Heart left ventricle (tissue), 16 donors: ENCODE measurements at places on chromosomes 16 and 17. TPM values are rescaled to one million over a fixed set of nuclear protein-coding genes. Genes with fewer than 3 reads are reported as not detected.
A peak's percentile ranks its signal among the peaks of the same experiment; 100 is the strongest.

DNA sequence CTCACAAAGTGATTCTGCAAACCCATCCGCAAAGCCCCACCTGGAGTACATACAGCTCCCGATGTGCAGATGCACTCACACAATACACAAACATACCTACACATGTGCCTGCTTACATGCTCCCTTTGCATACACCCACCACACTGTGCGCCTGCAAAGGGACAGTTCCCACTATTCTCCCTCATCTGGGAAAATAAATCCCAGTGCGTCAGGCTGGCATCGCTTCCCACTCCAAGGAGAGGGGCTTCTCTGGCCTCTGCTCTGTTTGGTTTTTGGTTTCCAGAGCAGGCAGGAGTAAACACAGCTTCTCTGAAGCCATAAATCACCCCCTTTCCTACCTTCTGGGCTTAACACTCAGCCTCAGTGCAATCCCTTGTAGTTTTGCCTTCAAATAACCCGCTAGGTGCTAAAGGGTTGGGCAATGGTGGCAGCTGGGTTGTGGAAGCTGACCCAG is 14.7 kb downstream of the HOXB4 start:
- no peak overlapping the region for H3K4me3 ChIP-seq
- H3K36me3 ChIP-seq, result no peaks in the 10 kb centered on the region
- peaks cover 3% of the 10 kb centered on the region for H3K4me1 ChIP-seq
- DNase-seq, result no peak
- peaks cover 65% of the 10 kb centered on the region for H3K27me3 ChIP-seq

DNA sequence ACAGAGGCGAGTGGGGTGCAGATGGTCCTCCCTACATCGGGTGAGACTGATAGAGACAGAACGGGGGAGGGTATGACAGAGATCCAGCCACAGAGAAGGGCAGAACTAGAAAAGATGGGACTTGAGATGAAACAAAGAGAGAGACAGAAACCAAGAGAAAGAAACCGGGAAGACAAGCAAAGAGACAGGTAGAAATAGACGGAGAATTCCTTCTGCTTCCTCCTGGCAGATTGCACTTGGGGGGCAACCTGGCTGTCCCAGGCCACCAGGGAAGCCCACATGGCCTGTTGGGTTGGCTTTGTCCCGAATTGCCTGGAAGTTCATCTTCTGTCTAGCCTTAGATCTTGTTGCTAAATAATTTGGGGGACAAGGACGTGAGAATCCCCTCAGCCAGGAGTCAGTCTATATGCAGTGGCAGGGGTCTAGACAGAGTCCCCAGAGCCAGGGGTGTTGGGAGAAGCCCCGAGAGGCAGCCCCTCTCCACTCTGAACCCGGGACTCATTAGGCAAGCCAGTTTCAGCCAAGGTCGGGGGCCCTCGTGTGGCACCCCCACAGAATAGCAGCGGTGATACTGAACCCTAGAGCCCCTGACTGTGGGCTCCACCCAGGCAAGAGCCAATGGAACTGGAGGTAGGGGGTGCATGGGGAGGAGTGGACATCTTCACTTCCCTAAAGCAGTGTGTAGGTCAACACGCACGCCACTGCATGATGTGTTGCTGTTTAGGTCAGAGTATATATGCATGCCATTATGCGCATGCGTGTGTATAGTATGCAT is 627 bp upstream of the TSPOAP1 start:
- H3K4me3 ChIP-seq, result peak overlapping the region; percentile 79
- H3K4me1 ChIP-seq, result no peaks in the 10 kb centered on the region

DNA sequence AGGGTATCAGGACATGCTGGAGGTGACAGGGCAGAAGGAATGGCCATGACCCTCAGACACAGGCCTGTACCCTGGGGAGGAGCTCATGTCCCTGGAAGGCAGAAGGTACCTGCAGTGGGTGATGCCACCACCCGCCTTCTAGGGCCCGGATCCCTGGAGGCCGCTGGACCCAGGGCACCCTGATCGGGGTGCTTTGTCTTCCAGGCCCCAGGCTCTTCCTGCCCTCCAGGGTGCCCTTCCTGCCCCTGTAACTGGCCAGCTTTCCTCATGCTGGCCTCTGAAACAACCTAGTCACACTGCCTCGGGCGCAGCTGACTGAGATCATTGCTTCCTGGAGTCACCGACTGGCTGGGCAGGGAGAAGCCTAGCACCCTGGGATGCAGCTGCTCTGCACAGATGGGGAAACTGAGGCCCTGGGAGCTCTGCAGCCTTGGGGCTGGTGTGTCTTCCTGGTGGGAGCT is 5.8 kb downstream of the ADCY7 start:
- H3K4me1 ChIP-seq, result no peaks in the 10 kb centered on the region
- DNase-seq, result peak; percentile 43
- H3K27me3 ChIP-seq, result no peaks in the 10 kb centered on the region
- H3K4me3 ChIP-seq, result no peak overlapping the region
- no peak overlapping the region for H3K27ac ChIP-seq

GRCh38 chr16:79336437-79337229 is 263.9 kb downstream of the MAF start:
- H3K27ac ChIP-seq, result no peak overlapping the region
- H3K4me3 ChIP-seq, result no peak overlapping the region
- DNase-seq, result no peak
- H3K27me3 ChIP-seq, result no peaks in the 10 kb centered on the region

DNA sequence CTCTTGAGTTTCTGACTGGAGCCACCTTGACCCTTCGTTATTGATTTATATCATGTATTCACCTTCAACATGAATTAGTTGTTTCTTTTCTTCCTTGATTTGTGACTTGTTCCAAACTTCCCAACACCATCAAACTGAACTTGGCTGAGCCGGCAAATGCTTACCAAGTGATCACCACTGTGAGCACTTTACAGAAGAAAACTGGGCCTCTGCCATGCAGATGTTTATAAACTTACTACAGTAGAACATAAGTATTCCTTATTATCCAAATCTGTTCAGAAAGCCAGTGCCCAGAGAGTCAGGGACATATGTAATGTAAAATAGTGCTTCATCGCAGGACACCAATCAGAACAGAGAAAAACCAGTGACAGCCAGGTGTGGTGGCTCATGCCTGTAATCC is 19.9 kb downstream of the CMTM4 start:
- no peak overlapping the region for H3K4me3 ChIP-seq
- H3K36me3 ChIP-seq, result no peaks in the 10 kb centered on the region
- peaks cover 4% of the 10 kb centered on the region for H3K4me1 ChIP-seq
- H3K27ac ChIP-seq, result no peak overlapping the region
- DNase-seq, result no peak

- no peak for DNase-seq
- no peaks in the 10 kb centered on the region for H3K36me3 ChIP-seq
- no peaks in the 10 kb centered on the region for H3K4me1 ChIP-seq
- H3K27ac ChIP-seq, result no peak overlapping the region
Measured at GRCh38 chr16:89364606-89365005, 125.8 kb downstream of the ANKRD11 start.

DNA sequence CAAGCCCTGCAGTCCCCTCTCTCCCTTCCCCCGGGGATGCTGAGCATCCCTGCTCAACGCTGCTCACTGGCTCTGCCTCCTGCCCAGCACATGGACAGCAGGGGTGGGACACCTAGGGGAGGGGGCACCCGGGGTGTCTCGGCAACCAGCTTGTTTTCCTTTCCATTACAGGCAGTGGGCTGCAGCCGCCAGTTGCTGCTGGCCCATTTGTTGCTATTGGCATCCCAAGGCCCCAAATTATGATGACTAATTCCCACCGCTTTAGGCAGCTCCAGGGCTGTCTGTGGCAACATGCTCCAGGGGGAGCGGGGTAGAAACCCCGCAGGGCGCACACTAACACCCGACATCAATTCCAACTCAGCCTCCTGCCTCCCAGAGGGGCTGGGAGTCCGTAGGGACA is 4.9 kb downstream of the SDK2 start:
- no peak overlapping the region for H3K27ac ChIP-seq
- H3K36me3 ChIP-seq, result no peaks in the 10 kb centered on the region
- peaks cover 13% of the 10 kb centered on the region for H3K27me3 ChIP-seq
- no peak overlapping the region for H3K4me3 ChIP-seq
- no peak for DNase-seq

The ADAP2 gene
- 6.4 TPM for total RNA-seq

The CCL4 gene
- not detected for total RNA-seq

The SMIM36 gene
- not detected for total RNA-seq

The ICAM2 gene
- total RNA-seq, result 28.3 TPM
